ENCODE measurements at places on chromosomes 4 and X.

DNA sequence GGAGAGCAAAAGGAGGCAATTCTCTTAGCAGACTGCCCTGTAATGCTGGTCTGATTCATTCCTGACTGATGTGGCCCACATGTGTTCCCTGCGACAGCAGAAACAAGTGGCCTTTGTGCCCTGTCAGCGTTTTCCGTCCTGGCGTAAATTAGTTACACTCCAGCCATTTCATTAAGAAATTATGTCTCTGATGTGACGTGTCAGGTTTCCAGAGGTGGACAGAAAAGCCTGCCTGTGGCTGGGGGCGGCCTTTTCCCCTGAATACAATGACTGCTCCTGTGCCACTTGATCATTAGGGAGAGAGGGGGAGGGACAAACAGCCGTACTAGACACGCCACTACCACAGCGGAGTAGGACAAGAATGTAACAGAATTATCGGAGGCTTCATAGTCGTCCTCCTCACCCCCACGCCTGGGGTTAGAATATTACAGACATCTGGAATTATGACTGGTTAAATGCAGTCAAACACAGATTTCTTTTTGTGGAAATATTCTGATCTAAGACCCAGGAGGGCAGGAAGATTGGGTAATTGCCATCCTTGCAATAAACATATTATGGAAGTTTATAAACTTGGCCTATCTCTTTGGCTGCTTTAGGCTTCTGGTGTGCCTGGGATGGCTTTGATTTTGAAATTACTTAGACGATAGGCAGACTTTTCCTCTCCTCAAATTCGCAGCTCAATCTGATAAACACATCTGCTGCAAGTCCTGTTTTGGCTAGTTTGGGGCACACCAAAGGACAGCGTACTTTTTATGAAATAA is 146.2 kb upstream of the BCOR start:
- no peak for DNase-seq

GRCh38 chr4:2449511-2450392 is 19.2 kb upstream of the RNF4 start:
- DNase-seq: no peak

GRCh38 chr4:76665153-76665552 is 230.1 kb downstream of the SHROOM3 start:
- no peak for DNase-seq

GRCh38 chr4:45119376-45119775 is 393.0 kb upstream of the GNPDA2 start:
- DNase-seq: no peak

GRCh38 chrX:11555759-11556158 is 110.0 kb downstream of the ARHGAP6 start:
- no peak for DNase-seq

DNA sequence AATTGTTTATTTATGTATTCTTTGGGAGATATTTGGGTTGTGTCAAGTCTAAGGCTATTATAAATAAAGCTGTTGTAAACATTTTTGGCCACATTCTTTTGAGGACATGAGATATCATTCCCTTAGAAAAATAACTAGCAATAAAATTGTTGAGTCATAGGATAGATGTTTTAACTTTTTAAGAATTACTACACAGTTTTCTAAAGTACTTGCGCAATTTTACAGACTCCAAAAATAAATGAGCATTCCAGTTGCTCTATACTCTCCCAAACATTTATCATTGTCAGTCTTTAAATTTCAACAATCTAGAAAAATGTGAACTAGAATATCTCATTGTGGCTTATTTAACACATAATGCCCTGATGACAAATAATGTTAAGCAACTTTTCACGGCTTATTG is 189.1 kb upstream of the ADGRL3 start:
- DNase-seq: no peak

DNA sequence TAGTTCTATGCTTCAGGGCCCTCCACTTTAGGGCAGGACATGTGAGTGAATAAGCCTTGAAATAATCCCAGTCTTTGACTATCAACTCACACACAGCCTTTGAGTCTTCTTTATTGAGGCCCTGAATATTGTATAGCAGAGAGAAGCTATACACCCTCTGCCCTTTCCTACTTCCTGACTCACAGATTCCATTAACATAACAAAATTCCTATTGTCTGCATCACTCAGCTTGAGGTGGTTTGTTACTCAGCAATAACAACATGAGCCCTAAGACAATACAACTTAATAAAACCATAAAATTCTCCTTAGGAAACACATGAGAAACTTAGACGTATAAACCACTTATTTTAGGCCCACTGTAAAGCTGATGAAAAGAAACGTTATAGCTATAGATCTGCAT is 680.3 kb upstream of the DIAPH2 start:
- no peak for DNase-seq

GRCh38 chrX:115958687-115959359 is 211.7 kb upstream of the AGTR2 start:
- DNase-seq: no peak

DNA sequence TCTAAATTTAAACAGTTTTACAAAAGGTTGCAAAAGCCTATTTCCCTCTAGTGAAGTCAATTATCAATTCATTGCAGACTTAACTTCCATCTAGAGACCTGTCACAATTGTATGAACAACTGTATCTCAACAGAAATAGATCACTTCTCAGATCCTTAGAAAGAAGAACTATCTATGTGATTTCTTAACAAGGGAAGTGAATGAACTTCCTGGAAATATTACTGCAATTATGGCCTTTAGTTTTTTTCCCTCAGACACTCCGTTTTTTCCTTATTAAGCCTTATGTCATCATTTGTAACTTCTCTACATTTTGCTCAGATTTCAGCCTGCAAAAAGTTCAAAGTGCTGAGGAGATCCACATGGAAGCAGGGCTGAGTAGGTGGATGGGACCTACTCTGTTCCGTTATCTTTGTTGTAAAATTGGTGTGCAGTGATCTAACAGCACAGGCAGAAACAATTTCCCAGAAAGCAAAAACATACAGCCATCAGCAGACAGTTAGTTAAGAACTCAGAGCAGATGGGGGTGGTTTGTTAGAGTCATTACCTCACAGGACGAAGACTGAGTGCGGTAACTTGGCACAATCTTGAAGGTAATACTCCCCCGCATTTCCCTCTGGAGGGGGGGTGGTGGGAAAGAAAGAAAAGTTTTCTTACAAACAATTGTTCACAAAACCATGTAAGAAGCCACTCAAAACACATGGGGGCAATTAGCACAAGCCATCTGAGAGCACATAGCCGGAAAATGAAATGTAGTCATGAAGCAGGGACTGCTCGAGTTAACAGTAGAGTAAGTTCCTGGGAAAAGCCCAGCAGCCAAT is 112.3 kb downstream of the NYX start:
- no peak for DNase-seq

DNA sequence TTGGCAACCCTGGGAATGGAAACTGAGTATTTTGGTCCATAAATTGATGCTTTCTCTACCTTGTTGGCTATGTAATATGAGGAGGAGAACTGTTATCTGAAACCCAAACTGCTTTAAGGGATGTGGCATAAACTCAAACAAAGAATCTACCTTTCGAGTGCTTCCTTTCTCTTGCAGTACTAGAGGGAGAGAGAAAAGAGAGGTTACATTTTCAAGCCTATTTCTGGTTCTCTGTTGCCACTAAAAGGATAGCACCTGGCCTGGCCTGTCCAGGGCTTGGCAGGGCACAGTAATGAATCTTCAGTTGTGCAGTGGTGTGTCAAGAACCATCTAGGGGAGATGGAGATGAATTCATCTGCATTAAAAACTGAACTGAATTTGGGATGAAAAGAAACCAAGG is 308.6 kb downstream of the PTTG2 start:
- DNase-seq: no peak

GRCh38 chrX:115531818-115532403 is 29.1 kb upstream of the PLS3 start:
- DNase-seq: no peak

DNA sequence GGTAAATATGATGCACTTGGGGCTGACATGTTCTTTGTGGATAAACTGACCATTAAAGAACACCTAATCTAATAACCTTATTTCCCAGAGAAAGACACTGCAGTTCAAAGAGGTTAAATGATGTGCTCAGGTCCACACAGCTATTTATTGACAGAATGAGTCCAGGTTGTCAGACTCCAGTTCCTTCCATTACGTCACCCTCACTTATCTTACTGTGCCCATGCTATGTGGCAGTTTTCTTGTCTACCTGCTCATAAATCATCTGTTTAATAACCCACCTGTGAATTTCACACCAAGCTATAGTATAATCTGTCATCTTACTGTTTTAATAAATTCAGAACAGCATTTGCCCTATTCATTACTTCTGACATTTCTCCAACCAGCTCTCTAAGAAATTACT is 36.7 kb downstream of the QRFPR start:
- DNase-seq: no peak

DNA sequence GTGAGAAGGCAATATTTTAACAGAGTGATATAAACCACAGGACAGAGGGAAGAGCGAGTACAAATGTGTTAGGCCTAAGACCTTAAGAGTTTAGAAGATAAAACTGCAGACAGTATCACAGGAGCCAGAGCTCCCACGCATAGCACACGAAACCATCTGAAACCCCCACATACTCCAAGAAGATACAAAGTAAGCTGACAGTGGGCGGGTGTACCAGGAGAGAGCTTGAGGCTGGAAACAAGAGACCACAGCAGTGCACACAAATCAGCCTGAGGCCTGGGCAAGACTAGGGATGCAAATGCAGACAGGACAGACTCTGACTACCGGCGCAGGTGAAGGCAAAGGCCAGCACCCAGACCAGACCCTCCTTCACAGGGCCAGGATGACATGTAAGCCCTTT is 54.1 kb upstream of the ARHGAP24 start:
- DNase-seq: no peak

- no peak for DNase-seq
These were observed 3.5 kb downstream of the SOX3 start for GRCh38 chrX:140501321-140501720.

GRCh38 chrX:130049821-130050220 is 60.5 kb downstream of the ELF4 start:
- DNase-seq: no peak

- DNase-seq: no peak
These were observed 141.3 kb downstream of the AFAP1 start for GRCh38 chr4:7798178-7798995.

DNA sequence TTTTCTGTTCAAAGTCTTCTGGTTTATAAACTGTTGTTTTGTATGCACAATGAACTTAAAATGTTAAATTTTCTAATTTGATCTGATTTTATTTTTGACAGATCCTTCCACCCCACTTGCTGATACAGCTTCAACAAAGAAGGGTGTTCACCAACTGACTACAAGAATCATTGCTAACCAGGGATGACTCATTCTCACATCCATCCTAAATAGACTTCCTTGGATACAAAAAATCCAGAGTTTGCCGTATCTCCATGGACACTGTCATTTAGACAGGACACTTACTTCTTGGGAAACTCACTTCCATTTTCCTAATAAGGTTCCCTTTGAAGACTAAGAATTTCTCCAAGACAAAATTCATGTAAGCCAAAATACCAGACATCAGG is 111.6 kb upstream of the NWD2 start:
- DNase-seq: no peak

- DNase-seq: no peak
These were observed 591.5 kb downstream of the GALNTL6 start for GRCh38 chr4:172404676-172405075.

- DNase-seq: no peak
These were observed 858.4 kb downstream of the ADGRL3 start for GRCh38 chr4:62058571-62058970.

DNA sequence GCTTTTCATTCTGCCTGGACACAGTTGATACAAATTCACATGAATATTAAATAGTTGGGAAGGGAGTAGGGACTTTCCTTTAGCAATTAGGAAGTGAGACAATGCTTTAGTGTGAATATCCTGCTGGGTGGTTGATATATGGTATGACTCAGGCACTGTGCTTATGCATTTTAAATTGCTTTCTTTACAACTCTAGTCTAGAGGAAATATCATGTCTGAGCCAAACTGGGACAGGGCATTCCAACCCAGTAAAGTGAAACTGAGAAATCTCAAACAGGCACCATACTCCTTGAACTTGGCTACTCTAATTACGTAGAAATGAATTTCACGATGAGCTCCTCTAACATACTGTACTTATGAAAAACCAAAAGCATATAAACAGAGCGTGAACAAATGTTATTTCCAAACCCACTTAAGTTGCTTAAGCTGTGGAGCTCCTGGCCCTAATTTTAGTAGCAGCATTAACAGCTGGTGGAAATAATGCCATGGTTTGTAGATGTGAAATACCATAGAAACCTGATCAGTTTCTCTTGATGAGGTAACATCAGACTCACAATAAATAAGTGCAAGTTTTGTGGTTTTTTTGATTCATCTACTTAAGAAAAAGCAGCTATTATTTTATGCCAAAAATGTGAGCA is 242.9 kb upstream of the GK2 start:
- DNase-seq: no peak

DNA sequence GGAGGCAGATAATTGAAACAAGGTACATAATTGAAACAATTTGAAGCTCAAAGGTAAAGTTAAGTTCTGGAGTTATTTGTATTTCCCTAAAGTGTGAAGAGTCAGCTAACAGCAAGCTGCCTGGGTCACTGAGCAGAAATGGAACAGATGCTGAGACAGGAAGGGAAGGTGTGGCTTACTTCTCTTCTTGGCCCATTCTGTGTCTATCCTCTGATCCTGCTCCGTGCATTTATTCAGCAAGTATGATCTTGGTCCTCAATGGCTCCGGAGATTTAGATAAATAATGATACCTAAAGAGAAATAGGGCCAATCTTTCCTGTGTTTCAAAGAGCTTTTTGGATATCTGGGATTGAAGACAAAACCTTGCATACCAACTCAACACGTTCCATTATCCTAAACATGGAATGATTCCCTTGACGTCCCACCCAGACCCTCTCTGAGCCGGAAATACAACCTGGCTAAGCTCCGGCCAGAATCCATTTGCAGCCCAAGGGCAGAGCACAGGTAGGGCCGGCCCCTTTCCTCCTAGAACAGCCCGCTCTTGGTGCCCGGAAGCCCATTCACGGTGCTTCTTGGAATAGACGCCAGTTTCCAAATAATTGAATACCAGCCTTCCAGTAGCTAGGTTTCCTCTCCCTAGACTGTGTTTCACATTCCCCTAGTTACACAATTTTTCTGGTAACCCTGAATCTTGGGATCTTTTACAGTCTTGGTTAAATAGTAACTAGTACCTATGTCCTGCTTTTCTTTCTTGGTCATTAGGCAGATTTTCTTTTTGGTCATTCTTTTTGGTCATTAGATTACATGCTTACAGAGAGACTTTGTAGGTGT is 211.0 kb downstream of the NWD2 start:
- DNase-seq: no peak

DNA sequence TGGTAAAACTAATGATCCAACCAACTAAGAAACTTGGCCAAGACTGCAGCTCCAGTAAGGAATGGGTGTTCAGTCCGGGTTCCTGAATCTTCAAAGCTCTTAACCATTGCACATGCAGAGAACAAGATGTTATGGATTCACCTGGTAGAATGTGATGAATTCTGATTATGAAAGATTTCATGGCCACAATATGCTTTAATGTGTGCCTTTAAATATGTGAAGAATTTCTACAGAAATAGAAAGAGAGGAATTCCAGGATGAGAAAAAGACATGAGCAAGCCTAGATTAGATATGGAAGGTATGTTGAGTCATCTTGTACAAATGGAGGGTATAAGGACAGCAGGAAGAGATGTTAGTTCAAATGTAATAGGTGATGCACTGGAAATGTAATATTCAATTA is 472.2 kb upstream of the TENM3 start:
- no peak for DNase-seq
